ENCODE measurements at places on chromosomes 2 and 18.

- DNase-seq, result no peak
Measured at GRCh38 chr18:10233082-10233875, 221.2 kb upstream of the APCDD1 start.

GRCh38 chr2:10447895-10448575 is at the start of gene ODC1:
ODC1 (minus strand) TSS chr2:10448327; CDS start chr2:10445032, 3,295 bp downstream.
- peak; percentile 88 for DNase-seq

DNA sequence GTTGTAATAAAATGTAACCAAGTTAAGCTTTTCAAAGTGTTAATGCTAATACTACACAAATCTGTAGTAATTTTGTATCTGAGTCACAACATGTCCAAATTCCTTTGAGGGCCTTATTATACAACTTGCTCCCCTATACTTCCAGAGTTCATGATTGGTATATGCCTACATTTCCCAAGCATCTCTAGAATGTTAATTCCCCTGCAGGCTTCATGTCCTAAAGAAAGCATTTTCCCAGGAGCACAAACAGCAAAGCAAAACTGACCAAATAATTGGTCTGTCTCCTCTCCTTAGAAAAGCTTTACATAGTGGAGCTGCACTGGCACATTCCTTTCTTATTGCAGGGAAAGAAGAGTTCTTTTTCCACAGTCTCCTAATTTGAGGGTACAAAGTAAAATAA is 3.7 kb downstream of the ALS2 start:
- no peak for DNase-seq

DNA sequence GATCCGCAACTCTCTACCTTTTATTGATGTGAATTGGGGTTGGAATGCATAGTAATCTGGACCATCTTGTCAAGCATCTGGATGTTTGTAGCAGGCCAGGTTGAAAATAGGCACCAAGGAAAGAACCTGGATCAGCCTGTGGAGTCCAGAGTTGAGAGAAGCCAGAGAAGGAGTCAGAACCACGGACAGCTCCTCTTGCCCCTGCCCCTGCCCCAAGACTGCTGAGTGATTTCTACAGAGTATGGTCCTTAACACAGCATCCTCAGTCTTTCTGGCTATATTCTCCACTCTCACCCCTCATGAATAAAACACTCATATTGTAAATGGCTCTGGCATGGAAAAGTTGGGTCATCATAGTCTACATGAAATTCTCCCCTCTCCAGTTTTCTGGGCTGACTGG is 154.6 kb downstream of the LOXHD1 start:
- peak; percentile 6 for DNase-seq

- DNase-seq, result peak; percentile 99
Measured at GRCh38 chr2:54903736-54904554, 146.3 kb downstream of the RTN4 start.

- no peak for DNase-seq
Measured at GRCh38 chr2:10426726-10427617, 21.2 kb downstream of the ODC1 start.

DNA sequence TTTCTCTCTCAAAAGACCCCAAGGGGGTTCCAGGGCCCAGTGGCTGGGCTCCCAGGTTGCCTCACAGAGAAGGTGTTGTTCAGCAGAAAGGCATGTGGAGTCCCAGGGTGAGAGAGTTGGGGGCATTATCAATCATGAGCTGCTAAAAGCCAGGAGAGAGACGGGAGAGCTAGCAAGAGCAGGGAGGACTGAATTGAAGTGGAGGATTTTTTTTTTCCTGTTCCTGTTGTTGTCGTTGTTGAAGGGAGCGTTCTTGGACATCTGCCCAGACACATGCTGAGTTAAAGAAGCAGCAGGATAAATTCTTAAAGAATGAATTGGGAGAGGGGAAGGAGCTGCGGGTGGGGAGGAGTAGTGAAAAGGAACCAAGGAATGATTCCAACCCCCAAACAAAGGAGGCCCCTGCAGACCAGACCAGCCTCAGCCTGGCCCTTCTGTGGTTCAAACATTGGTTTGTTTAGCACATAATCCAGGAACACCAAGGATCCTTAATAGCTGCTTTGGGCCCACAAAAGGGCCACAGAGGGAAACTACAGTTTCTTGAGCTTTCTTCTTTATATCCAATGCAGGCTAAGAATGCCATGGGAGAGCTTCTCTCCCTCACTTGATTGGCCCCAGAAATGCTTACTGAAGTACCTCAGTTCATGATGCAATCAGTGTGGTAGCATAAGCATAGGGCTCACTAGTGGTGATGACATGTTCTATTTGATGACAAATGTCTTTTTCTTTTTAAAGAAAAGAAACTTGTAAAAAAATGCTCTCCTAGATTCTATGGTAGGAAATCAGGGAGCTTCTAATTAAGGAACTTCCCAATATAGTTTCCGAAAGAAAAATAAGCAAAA is 146.0 kb downstream of the SETBP1 start:
- DNase-seq, result peak; percentile 89

DNA sequence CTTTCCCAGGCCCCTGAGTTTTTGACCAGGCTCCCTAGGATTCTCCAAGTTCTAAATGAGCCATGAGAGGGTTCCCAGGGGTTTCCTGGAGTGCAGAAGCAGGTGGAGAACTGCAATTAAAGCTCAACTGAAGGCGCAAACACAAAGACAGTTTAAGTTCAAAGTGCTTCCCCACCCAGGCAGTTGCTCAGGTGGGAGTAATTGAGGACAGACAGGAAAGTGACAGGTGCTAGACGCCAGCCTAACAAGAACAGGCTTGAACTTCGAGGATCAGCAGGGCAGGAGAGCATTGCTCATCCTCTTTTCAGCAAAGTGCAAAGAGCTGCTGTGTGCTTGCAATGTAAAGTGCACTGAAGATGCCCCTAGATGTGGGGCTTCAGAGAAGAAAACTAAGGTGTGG is 77.2 kb upstream of the ST8SIA3 start:
- DNase-seq, result no peak

GRCh38 chr2:167718560-167718959 is 528.8 kb downstream of the STK39 start:
- no peak for DNase-seq

- DNase-seq, result no peak
Measured at GRCh38 chr2:232306741-232307305, 71.7 kb upstream of the ALPP start.

- no peak for DNase-seq
Measured at GRCh38 chr18:1571206-1571605, 666.5 kb downstream of the ADCYAP1 start.

DNA sequence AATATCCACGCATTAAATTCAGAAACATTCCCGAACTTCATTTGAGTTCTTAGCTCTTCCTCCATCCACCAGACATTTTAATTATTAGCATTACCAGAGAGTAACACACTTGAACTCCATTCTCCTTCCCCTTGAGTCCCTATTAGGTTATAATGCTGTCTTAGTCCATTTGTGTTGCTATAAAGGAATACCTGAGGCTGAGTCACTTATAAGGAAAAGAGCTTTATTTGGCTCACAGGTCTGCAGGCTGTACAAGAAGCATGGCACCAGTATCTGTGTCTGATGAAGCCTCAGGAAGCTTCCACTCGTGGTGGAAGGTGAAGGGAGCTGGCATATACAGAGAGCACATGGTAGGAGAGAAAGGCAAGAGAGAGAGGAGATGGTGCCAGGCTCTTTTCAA is 25.4 kb downstream of the TBC1D8 start:
- DNase-seq, result no peak

DNA sequence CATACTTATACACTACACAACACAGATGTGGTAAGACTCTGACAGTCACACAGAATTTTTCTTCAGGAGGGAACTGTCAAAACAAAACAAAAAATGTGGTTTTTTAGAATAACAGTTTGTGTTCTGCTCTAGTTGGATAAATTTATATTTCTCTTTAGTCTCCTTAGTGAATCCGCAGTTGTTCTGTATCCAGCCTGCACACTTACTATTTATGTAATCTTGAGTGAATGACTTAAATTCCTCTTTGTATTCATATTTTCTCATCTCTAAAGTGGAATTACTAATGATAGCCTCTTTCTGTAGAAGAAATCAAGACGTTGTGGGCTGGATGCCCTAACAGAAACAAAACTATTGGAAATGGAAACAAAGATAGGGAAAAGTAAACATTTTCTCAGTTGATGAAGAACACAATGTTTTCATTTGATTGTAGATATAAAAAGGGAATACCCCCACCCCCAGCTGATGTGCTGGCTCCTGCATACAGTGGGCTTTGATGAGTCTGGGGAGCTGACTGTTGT is 375.2 kb downstream of the TRIB2 start:
- DNase-seq, result no peak

- DNase-seq, result peak; percentile 6
Measured at GRCh38 chr2:169119851-169120250, 50.5 kb downstream of the DHRS9 start.

GRCh38 chr18:33781429-33781828 is 203.4 kb downstream of the ASXL3 start:
- no peak for DNase-seq

DNA sequence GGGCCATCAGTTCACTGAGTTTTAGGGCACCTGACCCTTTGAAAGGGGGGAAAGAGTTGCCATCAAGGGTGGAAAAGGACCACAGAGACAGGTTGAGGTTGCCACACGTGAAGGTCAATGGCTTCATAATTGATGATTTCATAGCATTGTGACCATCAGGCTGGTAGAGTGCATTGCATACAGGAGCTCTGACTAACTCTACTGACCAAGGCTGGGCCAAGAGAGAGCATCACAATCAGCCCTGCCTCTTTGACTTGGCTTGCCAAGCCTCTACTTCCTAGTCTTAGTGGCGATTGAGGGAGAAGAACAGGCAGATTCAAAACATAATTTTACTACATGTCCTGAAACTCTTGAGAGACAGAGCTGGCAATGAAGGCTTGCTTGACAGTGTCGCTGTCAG is 5.8 kb upstream of the TNP1 start:
- no peak for DNase-seq

GRCh38 chr2:69272803-69273471 is 114.1 kb downstream of the GFPT1 start:
- no peak for DNase-seq

- peak; percentile 89 for DNase-seq
Measured at GRCh38 chr2:9692456-9693195, 61.8 kb upstream of the YWHAQ start.

DNA sequence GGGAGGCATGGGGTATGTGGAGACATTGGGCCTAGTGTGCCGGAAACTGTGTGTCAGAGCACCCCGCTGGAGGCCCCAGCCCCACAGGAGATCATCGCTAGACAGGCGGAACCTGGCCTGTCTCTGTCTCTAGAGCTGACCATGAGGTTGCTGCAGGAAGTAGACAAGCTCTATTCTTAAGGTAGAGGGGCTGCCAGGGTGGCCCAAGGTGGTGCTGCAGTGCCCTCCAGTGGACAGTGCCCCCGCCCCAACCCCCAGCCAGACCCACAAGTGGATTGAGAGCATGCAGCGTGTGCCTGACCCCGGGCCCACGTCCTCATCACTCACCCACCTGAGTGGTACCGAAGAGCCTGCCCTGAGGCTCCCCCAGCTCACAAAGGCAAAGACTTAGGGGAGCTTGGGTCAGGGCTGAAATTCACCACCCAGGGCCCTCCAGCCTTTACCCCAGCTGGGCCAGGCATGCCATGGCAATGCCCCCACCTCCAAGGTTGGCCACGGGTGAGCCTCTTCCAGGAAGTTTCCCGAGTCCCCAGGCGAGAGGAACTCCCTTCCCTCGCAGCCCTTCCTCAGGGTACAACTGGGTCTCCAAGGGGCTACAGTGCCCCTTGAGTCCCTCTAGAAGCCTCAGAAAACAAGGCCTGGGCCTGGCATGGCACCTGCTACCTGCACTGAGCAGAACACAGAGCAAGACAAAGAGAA is 155.0 kb downstream of the TTC32 start:
- no peak for DNase-seq

DNA sequence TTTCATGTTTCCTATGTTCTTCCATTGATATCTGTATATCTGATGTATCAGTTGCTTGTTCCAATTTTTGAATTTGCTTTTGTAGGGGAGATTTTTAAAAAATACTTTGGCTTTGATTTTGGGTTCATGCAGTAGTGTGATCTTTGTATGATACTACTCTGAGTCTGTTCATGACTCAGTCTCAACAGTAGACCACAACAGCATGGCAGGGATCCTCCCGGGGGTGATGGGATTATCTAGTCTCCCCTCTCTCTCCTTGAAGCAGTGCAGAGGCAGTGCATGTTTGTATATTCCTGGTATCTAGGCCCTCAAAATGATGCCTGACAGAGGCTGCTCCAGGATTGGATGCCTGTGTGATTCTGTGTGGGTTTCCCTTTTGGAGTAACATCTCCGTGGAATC is 55.3 kb downstream of the G6PC2 start:
- DNase-seq, result no peak

DNA sequence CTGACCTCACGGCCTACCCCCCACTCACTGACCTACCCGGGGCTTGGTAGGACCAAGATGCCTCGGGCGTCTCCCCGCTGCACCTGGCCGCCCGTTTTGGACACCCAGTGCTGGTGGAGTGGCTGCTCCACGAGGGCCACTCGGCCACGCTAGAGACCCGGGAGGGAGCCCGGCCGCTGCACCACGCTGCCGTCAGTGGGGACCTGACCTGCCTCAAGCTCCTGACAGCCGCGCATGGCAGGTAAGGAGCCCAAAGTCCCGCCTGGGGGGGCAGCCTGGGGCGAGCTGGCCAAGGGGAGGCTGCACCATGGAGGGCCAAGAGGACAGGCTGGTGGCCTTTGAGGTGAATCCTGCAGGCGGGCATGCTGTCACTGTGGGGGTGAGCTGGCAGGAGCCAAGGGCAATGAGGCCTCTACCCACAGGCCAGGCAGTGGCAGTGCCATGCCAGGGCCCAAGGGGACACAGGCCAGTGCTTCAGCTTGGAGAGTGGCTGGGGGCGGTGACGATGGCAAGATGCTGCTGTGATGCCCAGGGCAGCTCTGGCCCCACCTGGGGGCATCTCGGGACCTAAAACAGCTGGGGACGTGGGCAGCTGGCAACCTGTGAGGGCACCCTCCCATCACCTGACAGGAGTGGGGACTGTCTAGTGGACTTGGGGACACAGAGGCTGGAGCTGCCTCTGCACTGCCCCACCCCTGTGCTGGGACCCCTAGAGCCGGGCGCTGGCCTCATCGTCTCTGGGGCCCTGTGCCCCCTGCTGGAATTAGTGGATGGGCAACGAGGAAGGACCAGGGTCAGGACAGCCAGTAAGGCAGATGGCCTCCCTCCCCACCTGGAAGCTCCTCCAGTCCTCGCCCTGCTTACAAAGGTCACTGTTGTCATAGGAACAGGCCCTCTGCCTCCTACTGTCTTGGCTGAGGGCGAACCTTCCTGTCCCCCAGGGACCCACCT is 2.0 kb downstream of the ESPNL start:
- no peak for DNase-seq

DNA sequence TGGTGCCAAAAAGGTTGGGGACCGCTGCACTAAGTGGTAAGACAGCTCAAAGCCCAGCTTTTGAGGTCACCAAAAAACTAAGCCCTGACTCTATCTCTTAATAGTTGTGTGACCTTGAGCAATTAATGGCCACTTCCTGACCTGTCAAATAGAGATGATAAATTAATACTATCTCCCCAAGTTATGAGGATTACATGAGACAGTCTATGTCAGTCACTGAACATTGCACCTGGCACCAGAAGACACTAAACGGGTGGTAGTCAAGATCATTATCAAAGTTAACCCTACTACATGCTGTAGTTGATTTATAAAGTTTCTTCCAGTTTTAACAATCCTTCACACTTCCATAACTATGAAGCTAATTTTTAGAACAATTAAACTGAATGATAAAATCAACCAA is 36.5 kb downstream of the STPG4 start:
- no peak for DNase-seq
